ENCODE measurements at places on chromosomes 11 and 22. TPM values are rescaled to one million over a fixed set of nuclear protein-coding genes. Genes with fewer than 3 reads are reported as not detected.

APOA5 gene
- not detected for total RNA-seq

- DNase-seq, result peak; percentile 28
Observed at GRCh38 chr11:132126973-132127899, 756.8 kb downstream of the NTM start.

DNA sequence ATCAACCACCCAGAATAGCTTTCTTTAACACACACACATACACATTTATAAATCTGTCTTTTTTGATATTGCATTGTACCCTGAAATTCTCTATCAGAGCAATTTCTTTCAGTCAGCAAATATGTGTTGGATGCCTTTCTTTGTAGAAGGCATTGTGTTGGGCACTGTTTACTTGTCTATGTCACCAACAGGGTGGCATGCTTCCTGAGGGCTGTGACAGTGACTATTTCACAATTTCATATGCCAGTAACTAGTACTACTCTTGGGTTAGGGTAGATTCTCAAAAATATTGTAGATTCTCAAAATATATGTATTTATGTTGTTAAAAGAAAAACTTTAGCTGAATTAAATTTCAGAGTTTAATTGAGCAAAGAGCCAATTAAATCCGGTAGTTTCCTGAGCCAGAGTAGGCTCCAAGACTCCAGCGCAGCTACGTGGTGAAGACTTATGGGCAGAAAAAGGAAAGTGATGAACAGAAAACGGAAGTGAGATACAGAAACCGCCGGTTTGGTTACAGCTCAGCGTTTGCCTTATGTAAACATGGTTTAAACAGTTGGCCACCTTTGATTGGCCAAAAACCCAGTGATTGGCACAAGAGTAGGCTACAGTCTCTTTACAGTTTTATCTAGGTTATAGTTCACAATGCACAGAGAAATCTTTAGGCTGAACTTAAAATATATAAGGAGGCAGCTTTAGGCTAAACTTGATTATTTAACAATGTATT lies 723.3 kb downstream of the NTM start:
- DNase-seq, result no peak

CDCA5 gene
- 1.3 TPM for total RNA-seq

APOL3 gene
- 21.3 TPM for total RNA-seq

NPAS4 gene
- not detected for total RNA-seq

DNA sequence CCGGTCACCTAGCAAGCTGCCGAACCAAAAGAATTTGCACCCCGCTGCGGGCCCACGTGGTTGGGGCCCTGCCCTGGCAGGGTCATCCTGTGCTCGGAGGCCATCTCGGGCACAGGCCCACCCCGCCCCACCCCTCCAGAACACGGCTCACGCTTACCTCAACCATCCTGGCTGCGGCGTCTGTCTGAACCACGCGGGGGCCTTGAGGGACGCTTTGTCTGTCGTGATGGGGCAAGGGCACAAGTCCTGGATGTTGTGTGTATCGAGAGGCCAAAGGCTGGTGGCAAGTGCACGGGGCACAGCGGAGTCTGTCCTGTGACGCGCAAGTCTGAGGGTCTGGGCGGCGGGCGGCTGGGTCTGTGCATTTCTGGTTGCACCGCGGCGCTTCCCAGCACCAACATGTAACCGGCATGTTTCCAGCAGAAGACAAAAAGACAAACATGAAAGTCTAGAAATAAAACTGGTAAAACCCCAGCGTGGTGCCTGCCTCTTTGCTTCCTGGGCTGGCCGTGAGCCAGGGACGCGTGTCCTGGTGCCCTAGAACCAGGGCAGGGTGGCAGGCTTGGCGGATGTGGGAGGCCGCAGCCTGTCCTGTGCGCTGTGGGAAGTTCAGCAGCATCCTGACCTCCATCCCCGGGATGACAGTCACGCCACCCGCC lies 13.2 kb downstream of the CCND1 start:
- DNase-seq, result no peak

KRTAP5-9 gene
- not detected for total RNA-seq

GRCh38 chr11:6319704-6320410 lies 444 bp downstream of the CAVIN3 start:
- DNase-seq, result peak; percentile 96

DNA sequence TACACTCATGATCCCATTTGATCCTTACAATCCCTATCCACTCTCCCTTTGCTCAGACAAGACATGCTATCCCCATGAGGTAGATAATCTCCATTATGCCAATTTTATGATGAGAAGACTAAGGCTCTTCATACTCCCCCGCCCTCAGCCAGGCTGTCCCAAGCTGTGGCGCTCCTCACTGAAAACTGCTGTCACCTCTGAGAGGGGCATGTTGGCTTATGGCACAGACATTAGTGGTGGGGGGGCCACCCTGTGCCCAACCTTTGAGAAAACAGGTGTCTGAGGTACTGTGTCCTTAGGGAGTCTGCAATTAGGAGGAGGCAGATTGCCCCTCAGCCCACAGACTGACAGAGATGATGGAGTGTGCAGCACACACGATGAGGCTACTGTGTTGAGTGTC lies 2.4 kb downstream of the DDTL start:
- no peak for DNase-seq

OR8D4 gene
- total RNA-seq, result not detected

DNA sequence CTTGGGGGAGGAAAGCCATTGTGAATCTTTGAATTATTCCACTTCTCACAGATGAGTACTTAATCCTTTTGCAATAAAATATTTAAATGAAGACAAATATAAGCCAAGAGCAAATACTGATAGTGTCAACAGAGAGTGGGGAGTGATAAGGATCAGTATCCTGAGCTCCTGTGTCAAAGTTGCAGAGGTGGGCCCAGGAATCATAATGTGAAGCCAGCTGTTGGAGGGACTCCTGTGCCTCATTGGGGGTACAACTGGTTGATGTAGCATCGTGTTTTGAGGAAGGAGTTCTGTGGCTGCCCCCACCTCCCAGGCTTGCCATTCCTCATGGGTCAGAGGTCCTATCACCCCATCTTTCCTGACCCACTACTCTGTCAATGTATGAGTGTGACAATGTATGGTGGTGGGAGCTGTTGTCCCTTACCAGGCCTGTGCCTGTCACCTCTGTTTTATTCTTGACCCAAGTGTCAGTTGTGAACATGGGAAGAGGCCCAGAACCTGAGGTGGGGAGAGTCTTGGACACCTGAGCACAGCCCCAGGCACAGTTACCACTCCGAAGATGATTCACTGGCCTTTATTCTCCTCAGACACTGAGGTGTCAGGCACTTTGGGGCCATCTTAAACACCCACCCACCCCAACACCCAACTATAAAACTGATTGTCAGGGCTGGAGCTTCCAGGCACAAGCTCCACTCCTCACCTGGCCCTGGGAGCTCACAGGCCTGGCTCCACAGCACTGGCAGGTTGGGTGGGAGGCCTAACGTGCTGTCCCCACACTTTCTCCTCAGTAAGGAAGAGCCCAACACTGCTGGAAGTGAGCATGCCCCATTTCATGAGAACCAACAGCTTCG lies 38.4 kb downstream of the KCNQ1OT1 start:
- DNase-seq, result no peak

MUC5AC gene
- not detected for total RNA-seq

- DNase-seq, result no peak
Observed at GRCh38 chr11:7581021-7581590, 67.3 kb downstream of the PPFIBP2 start.

DNA sequence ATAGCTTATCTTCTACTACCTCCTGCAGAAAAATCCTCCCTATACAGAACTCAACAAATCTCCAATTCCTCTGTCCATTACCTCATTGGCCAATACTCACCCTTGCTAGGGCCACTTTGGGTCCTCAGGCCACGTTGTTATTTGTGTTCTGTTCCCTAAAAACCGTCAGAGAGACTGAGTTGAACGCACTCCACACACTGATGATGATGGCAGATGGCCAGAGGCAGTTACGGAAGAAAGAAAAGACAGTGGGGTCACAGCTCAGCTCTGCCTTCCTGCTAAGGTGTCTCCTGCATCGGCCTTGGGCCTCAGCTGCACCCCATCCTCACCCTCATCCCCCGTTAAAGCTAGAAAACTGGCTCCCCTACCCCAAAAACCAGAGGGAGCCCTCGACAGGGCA lies 66.2 kb downstream of the MICAL3 start:
- DNase-seq, result no peak

GRCh38 chr11:27352781-27353180 lies 10.2 kb downstream of the CCDC34 start:
- DNase-seq, result no peak

DNA sequence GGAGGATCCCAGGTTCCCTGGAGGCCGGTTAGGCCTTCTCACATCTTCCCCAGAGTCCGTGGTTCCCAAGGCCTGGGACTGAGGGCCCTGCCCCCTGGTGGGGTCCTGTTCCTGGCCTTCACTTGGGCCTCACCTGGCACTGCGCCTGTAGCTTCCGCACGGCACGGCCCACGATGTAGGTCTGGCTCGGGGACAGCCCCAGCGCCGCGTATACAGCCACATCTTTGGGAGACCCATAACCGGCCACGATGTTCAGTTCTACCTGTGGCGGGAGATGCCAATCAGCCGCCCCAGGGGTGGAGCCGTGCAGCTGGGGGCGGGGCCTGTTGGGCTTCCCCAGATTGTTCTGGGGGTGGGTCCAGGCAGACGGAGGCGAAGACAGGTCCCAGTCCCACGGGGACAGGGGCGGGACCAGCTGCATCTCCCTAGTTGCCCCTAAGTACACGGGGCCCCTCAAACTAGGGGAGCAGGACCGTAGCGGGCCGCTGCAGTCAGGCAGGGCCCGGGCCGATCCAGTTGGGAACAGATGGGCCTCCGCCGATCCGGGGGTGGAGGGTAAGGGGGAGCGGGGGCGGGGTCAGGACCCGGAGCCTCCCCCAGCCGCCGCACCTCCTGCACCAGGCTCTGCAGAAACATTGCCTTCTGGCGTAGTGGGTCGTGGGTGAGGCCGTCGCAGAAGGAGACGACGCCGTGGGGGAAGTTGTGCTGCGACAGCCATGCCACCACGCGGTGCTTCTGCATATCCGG lies 10.1 kb downstream of the AIP start:
- no peak for DNase-seq

- DNase-seq, result no peak
Observed at GRCh38 chr11:73995247-73995646, 12.6 kb upstream of the UCP2 start.

KLHL35 gene
- total RNA-seq, result 0.74 TPM

DNA sequence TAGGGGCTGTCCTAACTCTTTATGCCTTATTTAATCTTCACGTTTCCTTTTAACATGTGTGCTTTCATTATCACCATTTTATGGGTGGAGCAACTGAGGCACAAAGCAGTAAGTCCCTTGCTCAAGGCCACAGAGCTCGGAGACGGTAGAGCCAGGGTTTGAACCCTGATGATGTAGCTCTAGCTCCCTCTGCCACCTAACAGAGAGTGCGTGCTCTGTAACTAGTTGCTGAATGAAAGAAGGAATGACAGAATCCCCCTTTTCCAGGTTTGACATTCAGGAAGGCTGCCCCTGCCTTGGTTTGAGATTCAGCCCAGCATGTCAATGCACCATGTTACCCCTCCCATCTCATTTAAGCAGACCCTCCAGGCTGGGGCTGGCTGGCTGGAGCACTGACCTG lies 193.3 kb upstream of the NAV2 start:
- no peak for DNase-seq

DNA sequence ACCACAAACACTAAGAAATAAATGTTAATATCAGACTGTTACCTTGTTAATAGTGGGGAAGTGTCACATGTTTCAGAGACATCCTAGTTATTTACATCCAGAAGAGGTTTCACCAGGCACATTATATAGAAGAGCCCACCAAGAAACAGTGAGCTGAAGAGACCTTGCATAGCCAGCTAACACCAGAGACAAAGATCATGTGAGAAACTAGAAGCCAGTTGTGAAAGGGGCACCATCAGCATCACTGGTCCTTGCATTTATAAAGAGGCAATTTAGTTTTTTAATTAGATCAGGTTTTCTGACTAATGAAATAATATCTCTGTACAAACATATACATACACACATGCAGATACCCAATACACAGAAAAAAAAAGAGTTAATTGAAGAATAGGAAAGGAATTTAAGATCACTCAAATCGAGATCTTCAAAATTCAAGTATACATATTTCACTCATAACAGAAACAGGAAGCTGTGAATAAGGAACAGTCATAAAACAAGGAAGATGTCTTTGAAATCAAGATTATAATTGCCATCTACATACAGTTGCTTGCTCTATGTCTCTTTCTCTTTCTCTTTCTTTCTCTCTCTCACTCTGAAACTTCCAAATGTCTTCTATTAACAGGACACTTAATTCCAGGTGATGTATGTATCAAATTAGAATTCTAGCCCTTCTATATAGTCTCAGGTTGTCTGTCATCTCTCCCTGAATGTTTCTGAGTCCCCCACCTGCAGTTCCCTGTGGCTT lies 348.7 kb downstream of the ETS1 start:
- DNase-seq, result no peak

GRCh38 chr11:76671626-76672309 lies 1.2 kb upstream of the LRRC32 start:
- DNase-seq, result no peak

OR52I2 gene
- not detected for total RNA-seq

YAP1 gene
- total RNA-seq, result 67.9 TPM

DNA sequence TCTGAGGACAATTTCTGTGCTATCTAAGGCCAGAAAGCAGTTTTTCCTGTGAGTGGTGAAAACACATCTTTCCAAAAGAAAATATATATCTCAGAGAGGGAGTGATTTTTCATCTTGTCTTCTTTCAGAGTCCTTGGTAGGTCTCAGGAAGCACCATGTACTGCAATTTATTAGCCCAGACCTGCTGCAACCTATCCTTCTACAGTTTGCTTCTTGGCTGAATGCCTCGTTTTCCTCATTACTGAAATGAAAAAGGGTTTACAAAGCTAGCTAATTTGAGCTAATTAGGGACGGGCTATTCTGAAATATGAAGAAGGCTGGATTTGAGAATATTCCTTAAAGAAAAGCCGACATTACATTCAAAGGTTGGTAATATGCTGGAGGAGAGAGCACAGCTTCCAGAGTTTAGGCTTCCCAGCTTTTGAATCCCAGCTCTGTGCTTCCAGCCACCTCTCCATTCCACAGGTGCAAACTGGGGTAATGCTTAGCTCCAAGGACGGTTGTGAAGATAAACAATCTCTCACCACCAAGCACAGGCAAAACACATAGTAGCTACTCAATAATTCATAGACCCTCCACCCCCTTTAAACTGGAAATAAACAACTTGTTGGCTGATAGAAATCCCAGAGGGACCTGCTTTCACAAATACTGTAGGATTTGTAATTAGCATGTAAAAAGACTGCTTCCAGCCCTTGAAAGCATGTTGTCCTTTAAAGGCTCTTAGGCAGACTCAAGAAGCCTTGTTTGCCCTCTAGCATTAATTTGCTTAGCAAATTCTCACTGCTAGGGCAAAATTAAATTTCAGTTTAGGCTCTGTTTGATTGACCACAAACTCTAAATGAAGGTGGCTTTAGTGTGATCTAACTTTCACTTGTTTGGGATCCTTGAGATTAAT lies 24.5 kb upstream of the SESN3 start:
- no peak for DNase-seq

- no peak for DNase-seq
Observed at GRCh38 chr22:16819249-16819648, 6.0 kb downstream of the XKR3 start.

- DNase-seq, result peak; percentile 5
Observed at GRCh38 chr11:117839936-117840813, 15.6 kb upstream of the FXYD2 start.
